ENCODE measurements at places on chromosomes 6 and 20.

DNA sequence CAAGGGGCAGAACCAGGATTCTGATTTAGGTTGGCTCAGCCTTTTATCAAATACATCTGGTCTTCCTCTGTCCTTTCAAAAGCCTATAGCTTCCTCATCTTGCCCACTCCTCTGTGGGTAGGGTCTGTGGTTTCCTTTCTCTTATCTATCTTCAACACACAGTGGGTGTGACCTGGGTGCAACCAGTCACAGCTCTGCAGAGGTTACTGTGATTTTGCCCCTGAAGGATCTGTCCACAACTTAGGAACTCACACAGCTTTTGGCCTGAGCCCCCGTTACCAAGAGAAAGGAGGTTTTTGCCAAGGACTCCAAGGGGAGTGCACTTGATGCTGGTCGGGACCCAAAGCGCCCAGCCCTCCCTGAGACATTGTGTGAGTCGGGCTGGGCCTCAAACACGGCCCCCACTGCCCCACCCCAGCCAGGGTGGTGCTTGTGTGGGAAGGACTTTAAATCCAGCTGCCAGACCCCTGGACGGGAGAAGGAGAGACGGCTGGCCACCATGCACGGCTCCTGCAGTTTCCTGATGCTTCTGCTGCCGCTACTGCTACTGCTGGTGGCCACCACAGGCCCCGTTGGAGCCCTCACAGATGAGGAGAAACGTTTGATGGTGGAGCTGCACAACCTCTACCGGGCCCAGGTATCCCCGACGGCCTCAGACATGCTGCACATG, at the start of gene PI16:
TSS of gene PI16 (plus strand) at position 477 of the 670 bp plus-strand sequence. CDS start at position 500, 23 bp downstream.
- peak; percentile 42 for DNase-seq

DNA sequence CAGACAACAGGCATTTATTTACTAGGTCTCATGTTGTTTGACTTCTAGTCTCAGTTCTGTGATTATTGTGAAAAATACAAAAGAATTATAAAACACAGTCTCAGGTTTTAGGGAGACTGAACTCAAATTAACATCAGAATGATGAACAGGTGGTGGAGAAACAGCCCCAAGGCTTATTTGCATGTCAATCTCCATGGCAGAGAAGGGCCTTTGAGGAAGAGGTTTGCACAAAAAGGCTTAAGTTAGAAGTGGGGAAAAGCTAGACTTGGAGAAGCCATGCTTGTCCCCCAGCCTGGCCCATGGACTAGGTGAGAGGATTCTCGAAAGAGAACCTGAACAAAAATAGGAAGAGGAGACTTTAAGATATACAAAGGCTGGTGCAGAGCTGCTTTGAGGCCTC, 183.3 kb downstream of the EDN1 start:
- no peak for DNase-seq

- peak; percentile 34 for DNase-seq
These were observed 123.6 kb upstream of the PTPN1 start for GRCh38 chr20:50386641-50386960.

DNA sequence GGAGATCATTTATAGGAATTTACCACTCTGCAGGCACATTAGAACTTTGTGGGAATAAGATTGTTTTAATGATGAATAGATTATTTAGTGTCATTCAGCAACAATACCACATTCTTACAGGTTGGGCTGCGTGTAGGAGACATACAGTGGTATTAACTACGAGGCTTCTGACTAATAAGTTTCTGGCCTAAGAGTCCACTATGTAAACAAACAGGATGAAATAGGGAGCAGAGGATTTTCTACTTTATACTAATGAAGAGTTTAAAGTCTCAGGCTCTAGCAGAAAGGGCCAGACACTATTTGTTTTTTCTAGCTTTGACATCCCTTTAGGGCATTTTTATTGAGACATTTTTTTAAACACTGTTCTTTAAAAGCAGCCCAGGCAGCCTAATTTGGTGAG, 75.6 kb downstream of the SLC24A3 start:
- no peak for DNase-seq

DNA sequence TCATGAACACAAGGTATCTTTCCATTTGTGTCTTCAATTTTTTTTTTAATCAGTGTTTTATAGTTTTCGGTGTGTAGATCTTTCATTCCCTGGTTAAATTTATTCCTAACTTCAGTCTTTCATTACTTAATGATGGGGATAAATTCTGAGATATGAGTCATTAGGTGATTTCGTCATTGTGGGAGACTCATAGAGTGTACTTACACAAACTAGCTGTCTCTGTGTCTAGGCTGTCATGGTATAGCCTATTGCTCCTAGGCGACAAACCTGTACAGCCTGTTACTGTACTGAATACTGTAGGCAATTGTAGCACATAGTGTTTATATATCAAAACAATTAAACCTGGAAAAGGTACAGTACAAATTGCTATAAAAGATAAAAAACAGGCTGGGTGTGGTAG, 42.1 kb downstream of the SMAP1 start:
- DNase-seq, result no peak

DNA sequence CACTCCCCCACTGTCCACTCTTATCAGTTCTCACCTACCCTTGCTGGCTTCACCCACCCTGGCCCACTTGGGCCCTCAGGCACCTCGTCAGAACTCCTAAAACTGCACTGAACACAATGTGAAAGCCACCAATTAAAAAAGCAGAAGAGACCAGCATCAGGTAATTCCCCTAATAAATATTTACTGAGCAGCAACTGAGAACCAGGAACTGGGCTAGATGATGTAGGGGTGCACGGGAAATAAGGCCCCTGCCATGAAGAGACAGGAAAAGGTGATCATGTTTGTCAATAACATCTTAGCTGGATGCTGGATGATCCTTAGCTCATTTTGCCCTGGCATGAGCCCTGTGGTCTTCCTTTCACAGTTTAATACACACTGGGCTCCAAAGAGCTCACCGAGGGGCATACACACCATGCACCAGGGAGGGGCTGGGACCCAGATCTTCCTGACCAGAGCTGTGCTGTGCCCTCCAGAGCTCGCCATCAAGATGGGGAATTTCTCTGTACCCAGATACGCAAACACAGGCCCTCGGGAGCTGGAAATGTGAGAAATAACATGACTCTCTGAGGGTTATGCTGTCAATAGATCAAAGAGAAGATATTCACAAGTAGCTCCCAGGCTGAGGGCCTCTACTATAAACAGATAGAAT, 113.6 kb upstream of the SLC22A16 start:
- DNase-seq, result no peak

GRCh38 chr20:8309634-8310033, 177.6 kb downstream of the PLCB1 start:
- DNase-seq, result no peak

- DNase-seq, result no peak
These were observed 91.4 kb downstream of the SYNDIG1 start for GRCh38 chr20:24560571-24561491.

DNA sequence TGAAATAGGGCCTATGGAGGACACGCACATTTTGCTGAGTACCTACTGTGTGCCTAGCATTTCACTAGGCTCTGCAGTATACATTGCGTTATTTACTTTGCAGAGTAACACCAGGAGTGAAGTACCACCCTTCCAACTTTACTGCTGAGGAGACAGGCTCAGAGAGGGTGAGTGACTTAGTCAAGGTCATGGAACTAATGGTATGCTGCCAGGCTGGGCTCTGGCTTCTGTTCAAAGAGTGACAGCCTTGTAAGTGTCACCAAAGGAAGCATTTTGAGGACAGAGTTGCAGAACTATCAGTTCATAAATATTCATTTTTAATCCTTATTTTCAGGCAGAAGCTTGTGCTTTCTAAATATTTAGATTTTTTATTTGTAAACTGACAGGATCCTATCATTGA, 754.9 kb upstream of the CHD6 start:
- DNase-seq, result no peak

DNA sequence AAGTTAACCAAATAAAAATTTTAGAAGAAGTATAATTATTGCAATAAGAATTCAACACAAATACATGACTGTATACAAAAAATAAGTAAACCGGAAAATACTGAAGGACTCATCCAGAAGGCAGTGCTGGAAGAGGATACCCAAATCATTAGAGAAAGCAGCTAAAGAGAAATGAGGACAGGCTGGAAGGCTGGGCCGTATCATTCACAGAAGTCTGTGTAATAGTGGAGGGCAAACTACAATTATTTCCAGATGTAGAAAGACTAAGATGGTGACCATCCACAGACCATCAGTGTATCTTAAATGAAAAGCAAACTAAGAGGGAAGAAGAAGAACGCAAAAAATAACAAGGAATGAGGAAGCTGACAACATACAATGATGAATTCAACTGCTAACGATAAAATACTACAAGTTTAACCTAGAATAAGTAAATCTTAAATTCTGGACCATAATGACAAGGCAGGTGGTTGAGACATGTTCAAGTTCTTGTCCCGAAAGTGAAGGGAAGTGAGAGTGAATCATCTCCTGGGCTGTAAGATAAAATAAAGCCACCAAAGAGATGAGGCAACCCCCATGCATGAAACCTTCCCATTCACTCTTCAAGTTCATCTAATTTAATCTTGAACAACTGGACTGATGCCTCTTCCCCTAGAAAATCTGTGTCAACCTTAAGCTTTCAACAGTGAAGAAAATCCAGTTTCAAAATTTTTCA, 71.5 kb downstream of the SLC23A2 start:
- DNase-seq, result no peak

- DNase-seq, result no peak
These were observed 33.0 kb downstream of the SLCO4A1 start for GRCh38 chr20:62675156-62675876.

DNA sequence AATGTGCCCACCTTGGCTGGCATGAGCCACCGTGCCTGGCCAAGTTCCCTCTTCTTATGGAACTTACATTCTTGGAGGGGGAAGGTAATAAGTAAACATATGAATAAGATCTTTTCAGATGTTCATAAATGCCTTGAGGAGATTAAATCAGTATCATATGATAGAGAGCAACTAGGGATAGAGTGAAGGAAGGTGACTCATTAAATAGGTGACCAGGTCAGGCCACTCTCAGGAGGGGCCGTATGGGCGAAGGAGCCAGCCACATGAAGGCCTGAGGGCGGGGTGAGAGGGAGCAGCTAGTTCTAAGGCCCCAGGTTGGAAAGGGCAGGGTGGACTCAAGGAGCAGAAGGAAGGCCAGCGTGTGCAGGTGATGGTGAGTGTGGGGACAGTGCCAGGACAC, 91.1 kb downstream of the UST start:
- DNase-seq, result no peak

GRCh38 chr6:155093430-155093829, 98.3 kb downstream of the TIAM2 start:
- DNase-seq, result no peak

DNA sequence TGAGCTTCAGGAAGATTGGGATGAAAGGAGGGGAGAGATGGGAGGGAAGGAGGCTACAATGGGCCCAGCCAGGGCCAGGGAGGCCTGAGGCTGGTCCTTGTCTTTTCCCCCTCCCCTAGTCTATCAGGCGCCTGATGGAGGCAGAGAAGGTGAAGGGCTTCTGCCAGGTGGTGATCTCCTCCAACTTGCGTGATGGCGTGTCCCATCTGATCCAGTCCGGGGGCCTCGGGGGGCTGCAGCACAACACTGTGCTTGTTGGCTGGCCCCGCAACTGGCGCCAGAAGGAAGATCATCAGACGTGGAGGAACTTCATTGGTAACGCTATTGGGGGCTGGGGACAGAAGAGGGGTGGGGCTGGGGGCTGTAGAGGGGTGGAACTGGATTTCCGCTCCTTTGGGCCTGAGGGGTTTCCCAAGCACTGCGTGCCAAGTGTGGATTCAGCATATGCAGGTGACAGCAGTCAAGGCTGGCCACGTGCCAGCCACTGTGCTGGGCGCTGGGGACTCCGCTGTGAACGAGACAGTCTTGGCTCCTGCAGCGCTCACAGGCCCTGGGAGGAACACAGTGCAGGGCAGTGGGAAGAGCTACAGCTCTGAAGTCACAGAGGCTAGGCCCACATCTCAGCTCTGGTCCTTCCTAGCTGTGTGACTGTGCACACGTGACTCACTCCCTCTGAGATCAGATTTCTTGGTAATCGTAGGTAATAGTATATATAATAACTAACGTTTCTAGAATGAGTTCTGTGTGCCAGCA, 22.7 kb downstream of the SLC12A5 start:
- no peak for DNase-seq

DNA sequence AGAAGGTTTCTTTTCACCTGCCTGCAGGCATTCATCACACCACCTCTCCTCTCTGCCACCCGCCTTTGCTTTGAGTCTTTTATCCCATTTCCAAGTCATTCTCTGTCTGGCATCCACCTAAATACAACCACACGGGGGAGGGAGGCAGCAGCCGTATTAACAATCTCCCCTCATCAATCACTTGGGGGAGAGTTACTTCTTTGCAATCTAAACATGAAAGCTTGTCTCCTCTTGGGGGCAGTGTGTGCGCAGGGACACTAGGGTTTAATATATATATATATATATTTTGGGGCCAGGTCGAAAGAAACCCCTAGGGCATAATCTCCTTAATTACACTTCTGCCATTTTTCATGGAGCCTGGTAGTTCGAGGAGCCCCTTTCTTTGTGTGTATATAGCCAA, 214.5 kb downstream of the TSHZ2 start:
- DNase-seq, result no peak

DNA sequence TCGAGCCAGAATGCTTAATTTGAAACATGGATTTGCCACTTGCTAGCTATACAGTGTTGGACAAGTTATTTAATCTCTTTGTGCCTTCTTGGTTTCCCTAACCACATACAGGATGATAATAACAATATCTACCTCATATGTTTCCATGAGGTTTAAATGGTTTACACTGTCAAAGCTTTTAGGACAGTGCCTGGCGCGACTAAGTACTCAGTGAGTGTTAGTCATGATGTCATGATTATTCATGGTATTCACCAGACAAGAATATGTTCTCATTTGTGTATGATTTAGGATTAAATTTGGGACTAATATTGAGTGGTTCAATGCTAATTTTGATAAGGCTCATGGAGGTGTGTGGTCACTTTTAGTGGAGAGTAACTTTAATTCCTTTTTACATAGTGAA, 167.4 kb downstream of the EYA4 start:
- no peak for DNase-seq

GRCh38 chr6:50990750-50991446, 172.2 kb downstream of the TFAP2B start:
- no peak for DNase-seq

- no peak for DNase-seq
These were observed 11.3 kb upstream of the TMEM181 start for GRCh38 chr6:158548418-158549161.

- DNase-seq, result no peak
These were observed 7.6 kb downstream of the RIPOR2 start for GRCh38 chr6:24927985-24928745.

DNA sequence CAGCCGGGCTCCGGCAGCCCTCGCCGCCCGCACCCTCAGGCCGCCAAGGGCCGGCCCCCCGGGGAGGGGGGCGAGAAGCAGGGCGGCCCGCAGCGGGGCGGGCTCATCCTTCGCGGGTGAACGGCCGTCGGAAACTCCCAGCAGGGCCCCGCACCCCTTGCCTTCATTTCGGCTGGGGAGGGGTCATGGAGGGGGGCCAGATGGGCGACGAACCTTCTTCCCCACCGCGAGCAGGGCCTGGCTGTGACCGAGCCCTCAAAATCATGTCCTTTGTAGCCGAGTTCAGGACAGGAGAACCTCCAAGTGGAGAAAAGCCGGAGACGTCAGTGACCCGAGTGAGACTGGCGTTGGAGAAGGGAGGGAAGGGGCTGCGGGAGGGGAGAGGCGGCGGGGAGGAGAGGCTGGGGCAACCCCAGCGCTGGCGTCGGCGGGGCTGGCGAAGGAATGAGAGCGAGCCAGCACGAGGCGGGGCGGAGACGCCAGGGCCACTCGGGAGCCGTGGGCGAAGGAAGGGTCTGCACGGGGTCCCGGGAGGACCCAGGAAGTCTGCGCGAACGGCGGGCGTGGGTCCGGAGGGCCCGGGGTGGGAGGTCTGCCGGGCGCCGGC, 571 bp upstream of the FOXC1 start:
- no peak for DNase-seq

All from activated naive CD4-positive, alpha-beta T cell treated with anti-CD3 and anti-CD28 coated beads, Interleukin-2, amount 10 ng/mL, durations not matched to agents 7 days and 5 days (primary cell).